ENCODE measurements at places on chromosomes 2 and 18. TPM values are rescaled to one million over a fixed set of nuclear protein-coding genes. Genes with fewer than 3 reads are reported as not detected.
A peak's percentile ranks its signal among the peaks of the same experiment; 100 is the strongest.

- no peak for DNase-seq
Observed at GRCh38 chr18:77763530-77764145, 514.0 kb downstream of the GALR1 start.

DNA sequence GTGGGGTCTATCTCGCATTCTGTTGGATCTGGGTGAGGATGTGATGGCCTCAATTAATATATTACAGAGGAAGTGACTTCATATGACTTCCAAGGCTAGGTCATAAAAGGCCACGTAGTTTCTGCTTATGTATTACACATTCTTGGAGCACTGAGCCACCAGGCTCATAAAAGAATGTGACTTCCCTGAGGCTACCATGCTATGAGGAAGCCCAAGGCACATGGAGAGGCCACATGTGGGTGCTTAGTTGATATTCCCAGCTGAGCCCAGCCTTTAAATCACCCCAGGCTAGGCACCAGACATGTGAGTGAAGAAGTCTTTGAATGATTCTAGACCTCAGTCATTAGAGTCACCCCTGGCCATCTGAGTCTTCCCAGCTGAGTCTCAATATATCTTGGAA is 13.3 kb upstream of the REEP1 start:
- DNase-seq = no peak

DNA sequence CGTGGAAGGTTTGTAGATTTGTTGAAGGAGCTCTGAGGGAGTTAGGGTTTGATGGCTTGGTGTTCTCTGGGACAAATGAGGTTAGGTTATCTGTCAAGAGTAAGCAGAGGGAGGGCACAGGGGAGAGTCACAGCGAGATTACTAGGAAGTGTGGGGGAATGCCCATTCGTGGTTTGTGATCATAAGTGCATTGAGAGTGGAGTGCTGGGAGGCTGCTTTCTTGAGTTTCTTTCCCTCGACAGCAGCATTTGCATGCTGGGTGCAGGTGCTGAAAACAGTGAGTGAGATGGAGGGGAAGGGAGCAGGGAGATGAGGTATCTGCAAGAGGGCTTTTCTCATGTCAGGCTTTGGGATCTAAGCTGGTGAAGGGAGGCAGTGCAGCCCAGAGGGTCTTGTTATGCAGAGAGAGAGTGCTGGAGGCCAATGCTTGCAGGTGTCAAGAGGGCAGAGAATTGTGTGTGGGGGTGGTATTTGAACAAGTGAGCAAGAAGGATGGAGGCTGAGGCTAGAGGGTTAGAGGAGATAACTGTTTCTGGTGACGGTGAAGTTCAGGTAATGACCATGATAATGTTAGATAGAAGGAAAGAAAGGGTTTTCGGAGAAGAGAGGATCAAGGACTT is 8.8 kb downstream of the RALB start:
- no peak for DNase-seq

The ECEL1 gene
- total RNA-seq = not detected

GRCh38 chr18:78390952-78391348 is 588.7 kb upstream of the SALL3 start:
- DNase-seq = no peak

DNA sequence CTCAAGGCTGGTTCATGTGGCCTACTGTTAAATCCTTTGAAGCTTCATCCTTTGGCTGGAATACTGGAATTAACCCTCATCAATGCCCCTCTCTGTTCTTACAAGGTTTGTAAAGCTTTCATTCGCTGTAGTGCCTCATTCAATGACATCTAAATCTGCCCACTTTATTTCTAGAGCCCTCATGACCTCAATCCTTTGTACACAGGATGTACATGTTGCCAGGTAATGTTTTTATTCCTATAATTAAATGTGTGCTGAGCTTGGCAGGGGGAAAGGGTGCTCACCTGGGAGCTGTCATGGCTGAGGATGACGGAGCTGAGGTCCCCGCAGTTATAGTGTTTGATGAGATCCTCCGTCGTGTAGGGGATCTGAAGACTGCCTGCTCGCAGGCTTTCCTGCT is 39.3 kb downstream of the TRABD2A start:
- DNase-seq = no peak

DNA sequence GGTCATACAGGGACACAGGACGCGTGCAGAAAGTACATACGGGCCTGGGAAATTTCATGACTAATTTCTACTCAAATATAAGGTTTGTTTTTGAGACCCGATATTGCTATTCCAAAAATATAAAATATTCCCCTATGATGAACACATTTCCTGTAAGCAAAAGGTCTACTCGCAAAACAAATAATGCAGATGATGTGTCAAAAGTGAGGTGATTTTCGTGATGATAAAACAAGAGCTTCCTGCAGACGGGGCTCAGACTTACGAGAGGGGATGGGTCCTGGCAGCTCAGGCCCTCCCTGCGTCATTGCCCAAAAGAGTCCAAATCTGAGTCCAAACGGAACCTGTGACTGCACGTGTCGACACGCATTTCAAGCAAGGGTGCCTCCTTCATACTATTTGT is 62.7 kb downstream of the MBP start:
- DNase-seq = no peak

GRCh38 chr2:207142461-207142860 is 23.3 kb downstream of the KLF7 start:
- no peak for DNase-seq

The OTX1 gene
- 13.1 TPM for total RNA-seq

- no peak for DNase-seq
Observed at GRCh38 chr2:95121093-95121406, 558 bp downstream of the MRPS5 start.

The SLC19A3 gene
- total RNA-seq = not detected

DNA sequence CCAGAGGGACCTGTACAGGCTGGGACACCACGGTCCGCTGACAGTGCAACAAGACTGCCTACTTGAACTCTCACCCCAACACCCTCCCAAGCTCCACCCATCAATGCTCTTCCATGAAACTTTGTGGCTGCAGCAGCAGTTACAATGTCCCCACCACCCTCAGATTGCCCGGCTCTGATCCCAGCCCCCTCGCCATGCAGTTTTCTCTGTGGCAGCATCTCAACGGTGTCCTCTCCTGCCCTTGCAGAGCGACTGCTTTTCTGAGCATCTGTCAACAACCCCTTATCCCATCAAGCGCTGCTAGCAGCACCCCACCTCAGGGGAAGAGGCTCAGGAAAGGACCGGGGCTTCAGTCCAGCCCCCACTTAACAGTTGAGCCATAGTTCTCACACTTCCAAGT is 137.1 kb upstream of the NDUFV2 start:
- DNase-seq = no peak

- no peak for DNase-seq
Observed at GRCh38 chr18:57353137-57353939, 981 bp downstream of the ST8SIA3 start.

The RTKN gene
- total RNA-seq = 94.0 TPM

GRCh38 chr2:185857691-185858090 is 119.1 kb downstream of the FSIP2 start:
- DNase-seq = no peak

GRCh38 chr2:162490052-162490717 is 146.3 kb downstream of the GCA start:
- no peak for DNase-seq

The C2orf72 gene
- total RNA-seq = 3.7 TPM

The COLEC12 gene
- not detected for total RNA-seq

- no peak for DNase-seq
Observed at GRCh38 chr2:61326423-61326822, 144.5 kb downstream of the USP34 start.

DNA sequence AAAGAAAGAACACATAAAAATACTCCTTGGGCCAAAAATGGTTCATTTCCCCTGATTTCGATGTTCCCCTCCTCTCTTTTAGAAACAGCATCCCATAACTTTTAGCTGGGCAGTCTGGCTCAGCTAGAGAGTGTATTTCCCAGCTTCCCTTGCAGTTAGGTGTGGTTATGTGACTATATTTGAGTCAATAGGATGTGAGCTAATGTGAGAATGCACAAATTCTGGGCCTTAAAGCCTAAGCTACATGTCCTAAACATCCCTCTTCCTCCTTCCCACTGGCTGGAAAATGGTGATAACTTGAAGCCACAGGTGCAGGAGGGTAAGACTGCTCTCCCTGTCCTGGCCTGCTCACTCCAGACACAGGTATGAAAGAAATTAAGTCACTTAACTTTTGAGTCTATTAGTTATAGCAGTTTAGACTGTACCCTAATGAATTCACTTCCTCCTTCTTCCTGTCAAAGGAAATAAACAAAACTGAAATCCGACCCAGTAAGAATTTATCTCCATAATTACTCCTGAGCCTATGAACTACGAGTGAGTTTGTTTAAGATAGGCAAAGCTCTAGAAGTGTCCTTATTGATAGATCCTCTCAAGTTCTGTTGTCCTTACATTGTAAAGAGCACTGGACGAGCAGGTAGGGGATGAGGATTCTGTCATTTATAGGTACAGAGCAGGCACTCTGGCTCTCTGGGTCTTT is 177.6 kb downstream of the MTX2 start:
- no peak for DNase-seq

- no peak for DNase-seq
Observed at GRCh38 chr2:61015976-61016375, 1.5 kb upstream of the PEX13 start.

The TXNDC2 gene
- total RNA-seq = 0.12 TPM

The CNDP1 gene
- not detected for total RNA-seq

DNA sequence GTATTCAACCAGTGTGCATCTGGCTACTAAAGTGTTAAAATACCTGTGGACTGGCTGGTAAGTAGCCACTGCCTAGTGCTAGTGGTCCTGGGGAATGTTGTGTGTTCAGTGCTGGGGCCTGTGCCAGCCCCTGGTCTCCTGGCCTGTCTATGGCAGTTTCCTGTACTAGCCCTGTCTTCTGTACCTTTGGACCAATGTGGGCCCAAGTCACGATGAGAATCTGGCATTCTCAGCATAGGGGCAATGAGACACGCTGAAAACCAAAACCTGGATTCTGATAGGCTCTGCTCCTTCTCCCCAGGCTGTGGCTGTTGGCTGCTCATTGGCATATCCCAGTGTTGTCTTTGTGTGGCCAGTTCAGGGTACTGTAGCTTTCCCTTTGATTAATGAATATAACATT is 170.4 kb downstream of the PTPRM start:
- no peak for DNase-seq

DNA sequence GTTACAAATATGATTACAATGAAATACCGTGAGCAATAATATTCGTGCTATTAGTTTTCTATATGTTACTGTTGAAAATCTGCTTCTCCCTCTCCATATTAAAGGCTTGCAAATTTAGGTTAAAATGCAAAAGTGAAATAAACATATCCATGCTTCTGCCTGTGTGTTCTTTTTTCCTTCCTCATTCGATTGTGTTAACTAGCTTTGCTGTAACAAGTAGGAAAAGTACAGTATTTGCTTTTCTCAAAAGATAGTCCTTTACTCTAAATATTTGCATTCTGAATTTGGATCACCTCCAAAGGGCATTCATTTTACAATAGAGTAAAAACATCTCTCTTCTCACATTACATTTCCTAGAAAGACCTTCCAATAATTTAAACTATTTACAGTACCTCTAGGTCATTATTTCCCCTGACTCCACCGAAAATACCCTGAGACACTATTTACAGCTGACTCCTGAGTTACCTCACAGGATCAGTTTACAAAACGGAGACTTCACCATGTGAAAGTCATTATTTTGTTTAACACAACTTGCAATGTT is 835.0 kb upstream of the FANCL start:
- DNase-seq = no peak

The ITGB6 gene
- 0.12 TPM for total RNA-seq

- DNase-seq = peak; percentile 37
Observed at GRCh38 chr2:43609290-43609918, 13.6 kb upstream of the THADA start.

DNA sequence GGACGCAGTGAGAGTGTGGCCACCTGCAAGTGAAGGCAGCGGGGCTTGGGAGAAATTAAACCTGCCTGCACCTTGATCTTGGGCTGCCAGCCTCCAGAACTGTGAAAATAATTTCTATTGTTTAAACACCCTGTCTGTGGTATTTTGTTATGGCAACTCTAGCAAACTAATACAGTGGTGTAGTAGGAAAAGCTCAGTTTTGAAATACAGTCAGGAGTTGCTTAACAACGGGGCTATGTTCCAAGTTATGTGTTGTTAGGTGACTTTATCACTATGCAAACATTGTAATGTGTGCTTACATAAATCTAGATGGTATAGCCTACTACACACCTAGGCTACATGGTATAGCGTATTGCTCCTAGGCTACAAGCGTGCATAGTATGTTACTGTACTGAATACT is 93.4 kb upstream of the FN1 start:
- no peak for DNase-seq

Measured in HCT116 (cell line).